Cardiac septum (tissue), 1 donor: ENCODE measurements at places on chromosomes 12 and 14.

DNA sequence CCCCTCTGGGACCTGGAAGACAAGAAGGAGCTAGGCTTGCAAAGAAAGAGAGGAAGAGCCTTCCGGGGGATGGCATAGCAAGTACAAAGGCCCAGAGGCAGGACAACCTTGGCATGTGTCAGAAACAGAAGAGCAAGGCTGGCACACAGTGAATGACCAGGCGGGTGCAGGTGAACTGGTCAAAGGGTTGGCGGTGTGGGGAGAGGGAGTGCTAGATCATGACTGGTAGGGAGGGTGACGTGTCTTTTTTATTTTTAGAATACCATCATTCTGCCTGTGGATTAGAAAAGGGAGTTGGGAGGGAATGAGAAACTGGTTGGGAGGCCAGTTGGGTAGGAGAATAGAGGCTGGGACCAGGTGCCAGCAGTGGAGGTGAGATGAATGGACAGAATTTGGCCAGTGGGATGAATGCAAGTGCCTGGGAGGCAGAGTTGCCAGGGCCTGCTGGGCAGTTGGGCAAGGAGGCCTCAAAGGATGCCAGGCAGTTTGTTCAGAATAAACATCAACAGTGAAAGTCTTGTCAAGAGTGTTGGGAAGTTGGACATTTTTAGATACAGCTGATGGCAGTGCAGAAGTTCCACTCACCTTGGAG lies 168.3 kb downstream of the CACNA1C start:
- DNase-seq: peak; percentile 66

DNA sequence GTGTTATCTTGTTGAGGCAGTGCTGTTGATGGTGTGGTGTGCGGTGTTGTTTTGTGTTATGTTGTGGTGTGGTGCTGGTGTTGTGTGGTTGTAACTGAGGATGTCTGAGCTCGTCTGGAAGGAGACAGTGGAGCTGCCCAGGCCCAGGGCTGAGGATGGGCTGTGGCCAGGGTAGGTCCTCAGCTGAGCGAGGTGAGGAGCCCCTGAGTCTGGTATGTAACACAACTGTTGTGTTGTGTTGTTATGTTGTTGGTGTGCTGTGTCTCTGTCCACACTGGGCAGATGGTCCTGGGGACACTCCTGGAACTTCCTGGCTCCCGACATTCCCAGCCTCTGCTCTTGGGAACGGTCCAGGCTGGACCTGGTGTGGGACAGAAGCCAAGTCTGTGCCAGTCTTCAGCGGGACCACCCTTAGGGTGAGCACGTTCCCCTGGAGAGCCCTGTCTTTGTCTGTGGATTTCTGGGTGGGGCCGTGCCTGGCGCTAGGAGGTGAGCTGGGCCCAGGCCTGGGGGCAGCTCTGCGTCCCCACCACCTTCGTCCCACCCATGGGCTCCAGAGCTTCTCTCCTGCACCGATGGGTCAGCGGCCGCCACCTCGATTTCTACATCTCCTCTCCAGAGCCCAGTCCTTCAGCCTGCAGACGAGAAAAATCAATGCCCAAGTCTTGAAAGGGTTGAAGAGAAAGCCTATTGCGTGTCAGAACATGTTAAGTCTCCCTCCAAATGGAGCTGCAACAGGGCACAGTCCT lies 27.4 kb upstream of the SFSWAP start:
- no peak for DNase-seq

DNA sequence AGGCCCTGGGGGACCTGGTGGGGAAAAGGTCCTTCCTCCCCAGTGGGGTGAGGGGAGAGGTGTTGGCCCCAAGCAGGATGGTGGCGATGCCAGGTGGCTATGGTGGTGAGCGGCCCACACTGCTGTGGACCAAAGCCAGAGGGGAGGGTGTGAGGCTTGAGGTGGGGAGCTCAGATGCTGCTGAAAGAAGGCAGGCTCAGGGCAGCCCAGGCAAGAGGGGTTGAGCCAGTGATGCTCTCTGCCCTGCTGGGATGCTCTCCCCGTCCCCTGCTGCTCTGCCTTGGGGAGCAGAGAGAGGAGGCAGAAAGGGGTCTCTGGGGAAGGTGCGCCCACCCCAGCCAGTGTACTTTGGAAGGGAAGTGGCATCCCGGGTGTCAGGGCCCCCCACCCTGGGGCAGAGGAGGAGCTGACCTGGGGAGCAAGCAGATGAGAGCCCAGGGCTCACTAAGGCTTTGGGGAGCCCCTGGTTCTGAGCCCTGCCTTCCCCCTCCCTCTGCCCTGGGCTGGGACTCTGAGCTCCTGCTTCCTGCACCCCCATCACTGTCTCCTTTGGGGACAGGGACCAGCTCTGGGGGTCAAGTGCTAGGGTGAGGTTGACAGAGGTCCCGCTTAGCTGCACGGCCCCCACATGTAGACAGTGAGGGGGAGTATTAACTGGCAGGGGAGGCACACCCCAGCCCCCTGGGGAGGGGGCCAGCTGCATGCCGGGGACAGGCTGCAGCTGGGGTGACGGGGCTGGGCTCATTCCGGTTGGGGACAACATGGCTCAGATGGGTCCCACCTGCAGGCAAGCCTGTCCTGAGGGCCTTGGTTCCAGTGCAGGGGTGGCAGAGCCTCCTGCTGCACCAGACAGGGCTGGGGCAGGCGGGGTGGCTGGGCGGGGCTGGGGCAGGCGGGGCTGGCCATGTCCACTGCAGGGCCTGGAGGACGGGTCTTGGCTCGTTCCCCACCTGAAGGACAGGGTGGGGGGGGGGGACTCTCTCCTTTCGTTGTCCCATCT lies 124.4 kb downstream of the KIF26A start:
- peak; percentile 68 for DNase-seq

DNA sequence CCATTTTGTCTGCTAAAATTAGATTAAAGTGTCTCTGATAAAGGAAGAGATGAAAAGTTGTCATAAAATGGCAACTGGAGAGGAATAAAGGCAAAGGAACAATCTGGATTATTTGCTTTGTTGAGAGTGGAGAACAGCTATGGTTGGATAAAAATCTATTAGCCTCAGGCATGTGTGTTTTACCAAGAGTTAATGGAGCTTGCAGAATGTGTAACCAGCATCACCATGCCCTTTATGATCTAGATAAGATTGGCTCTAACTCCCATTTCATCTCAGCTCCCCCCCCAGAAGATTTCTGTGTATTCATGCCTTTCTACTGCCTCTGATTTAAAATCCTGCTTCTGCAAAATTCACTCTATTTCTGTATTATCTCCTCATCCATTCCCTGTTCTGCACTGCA lies 93.8 kb downstream of the GALC start:
- no peak for DNase-seq

GRCh38 chr12:89475203-89475990 lies 49.2 kb downstream of the GALNT4 start:
- DNase-seq: no peak
